ENCODE measurements at places on chromosomes 7 and 10. TPM values are rescaled to one million over a fixed set of nuclear protein-coding genes. Genes with fewer than 3 reads are reported as not detected.

DNA sequence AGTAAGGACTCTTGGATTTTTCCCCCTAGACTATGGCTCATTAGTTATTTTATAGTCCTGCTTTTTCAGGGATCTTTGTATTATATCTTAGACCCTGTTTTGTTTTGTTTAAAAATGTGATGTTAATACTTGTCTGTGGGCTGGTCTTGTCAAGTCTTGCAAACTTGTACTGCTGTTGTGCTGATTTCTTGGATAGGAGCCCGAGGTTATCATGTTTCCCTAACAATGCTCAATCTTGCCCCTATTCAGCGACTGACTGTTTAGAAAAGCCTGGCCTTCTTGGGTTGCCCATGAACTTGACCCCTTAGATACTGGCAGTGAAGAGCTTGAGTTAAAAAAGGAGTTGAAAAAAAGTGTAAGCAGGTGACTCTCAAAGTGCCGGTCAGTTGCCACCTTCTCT is 115.7 kb downstream of the KIAA1217 start:
- DNase-seq = no peak

DNA sequence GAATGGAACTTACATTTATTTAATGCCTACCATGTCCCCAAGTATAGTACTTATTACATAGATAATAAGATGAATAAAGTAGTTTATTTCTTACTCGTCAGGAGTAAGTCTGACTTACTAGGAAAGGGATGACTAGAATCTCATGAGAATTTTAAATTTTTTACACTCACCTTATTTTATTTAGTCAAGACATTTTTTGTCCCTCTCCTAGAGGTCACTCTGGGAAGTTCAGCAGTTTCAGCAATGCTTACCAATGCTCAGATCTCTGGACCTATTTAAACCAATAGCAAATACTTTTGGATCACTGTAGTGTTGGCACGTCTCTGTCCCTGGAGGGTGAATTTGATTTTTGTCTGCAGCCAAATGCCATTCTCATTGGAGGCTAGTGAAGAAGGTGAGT is 10.7 kb upstream of the ACTA2 start:
- no peak for DNase-seq

DNA sequence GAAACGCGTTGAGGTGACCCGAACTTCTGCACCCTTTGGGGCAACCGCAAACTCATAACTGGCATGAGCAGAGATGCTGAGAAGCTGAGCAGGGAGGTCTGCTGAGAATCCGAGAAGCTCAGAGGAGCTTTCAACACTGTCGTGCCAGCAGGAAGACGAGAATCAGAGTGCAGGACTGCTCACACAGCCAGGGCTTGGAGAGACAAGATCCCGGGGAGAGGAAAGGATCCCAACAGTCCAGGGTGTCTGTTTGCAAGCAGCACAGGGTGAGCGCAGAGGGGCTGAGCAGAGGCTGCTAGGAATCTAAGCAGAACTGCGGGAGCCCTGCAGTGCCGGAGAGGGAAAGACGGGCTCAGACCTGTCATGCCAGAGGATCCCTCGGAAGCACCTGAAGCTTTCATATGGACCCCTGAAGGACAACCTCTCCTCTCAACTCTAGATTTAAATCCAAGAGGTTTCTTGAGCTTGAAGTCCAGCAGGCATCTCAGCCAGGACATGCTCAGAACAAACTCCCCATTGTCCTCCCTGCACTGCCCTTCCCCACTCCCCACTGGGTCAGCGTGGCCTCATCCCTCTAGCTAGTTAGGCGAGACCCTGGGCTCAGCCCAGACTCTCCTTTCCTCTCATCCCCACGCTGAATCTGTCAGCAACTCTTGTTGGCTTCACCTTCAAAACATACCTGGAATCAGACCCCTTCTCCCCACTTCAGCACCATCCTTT is 40.7 kb downstream of the FOXL3 start:
- DNase-seq = no peak

DNA sequence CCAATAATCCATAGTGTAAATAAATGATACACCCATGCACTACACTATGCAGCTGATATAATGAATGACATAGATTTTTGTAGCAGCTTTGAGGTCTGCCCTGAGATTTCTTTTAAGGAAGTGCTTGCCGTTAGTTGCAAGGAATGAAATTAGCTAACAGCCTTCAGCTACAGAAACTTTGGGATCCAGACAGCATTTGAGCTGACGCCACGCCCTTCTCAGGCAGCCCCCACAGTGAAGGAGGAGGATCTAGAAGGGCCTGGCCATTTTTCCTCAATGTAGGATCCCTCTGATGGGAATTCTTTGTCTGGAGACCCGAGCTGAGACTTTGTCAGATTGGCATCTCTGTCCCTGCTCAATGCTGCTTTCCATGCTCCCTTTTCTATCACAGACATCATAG is 6.1 kb upstream of the PDK4 start:
- DNase-seq = no peak

C10orf143 gene
- total RNA-seq = 0.79 TPM

RAB19 gene
- total RNA-seq = 0.44 TPM

Measured in spinal cord (tissue), 10 donors.